ENCODE measurements at places on chromosomes 2 and 18.

DNA sequence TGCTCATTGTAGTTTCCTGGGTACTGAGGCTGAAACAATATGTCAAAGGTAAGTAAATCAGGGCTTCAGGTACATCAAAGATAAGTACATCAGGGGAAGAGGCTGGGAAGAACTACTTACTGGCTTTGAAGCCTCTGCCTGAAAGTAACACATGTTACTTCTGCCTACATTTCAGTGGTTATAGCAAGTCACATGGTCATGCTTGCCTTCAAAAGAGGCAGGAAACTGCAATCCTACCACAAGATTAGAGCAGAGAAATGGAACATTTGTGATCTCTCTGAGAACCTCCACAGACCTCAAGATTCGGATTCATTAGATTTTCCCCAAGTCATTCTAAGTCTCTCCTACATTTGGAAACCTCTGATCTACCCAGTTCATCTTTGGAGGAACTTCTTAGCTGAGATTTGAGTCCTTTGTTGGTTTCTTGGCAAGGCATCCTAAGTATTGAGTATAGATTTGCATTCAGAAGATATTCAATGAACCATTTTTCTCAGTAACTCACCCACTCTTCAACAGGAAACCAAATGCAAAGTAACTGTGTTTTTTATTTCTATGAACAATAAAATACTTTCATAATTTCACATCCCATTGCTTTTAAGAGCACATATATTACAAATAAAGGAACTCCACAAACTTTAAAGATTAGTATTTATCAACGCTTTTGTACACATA, 48.5 kb upstream of the CCDC195 start:
- no peak for DNase-seq

- DNase-seq: no peak
These were observed 402.5 kb upstream of the DDX18 start for GRCh38 chr2:117411983-117412382.

DNA sequence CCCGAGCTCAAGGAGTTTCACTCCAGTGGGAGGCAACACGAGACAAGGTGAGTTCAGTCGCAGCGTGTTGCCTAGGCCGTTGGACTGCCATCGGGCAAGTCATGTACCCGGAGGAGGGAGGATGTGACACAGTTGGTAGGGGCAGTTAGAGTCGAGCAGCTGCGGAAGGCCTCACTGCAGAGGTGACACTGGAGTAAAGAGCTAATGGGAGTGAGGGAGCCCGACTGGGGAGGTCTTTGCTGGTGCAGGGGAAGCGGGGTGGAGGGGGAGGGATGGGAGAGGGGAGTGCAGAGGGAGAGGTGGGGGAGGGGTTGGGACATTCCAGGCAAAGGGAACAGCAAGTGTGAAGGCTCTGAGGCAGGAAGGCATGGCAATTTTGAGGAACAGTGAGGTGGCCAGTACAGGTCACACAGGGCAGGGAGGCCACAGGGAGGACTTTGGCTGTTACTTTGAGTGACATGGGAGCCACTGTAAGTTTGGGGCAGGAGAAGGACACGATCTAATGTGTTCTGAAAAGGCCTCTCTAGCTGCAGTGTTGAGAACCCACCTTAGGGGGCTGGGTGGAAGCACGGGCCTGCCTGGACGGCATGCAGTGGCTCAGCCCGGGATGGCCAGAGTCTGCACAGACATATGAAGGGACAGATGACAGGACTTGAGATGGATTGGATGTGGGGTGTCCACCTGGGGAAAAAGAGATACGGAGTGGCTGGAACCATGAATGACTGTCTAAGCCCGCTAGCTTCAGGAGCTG, 61.1 kb downstream of the KCNF1 start:
- DNase-seq: no peak

DNA sequence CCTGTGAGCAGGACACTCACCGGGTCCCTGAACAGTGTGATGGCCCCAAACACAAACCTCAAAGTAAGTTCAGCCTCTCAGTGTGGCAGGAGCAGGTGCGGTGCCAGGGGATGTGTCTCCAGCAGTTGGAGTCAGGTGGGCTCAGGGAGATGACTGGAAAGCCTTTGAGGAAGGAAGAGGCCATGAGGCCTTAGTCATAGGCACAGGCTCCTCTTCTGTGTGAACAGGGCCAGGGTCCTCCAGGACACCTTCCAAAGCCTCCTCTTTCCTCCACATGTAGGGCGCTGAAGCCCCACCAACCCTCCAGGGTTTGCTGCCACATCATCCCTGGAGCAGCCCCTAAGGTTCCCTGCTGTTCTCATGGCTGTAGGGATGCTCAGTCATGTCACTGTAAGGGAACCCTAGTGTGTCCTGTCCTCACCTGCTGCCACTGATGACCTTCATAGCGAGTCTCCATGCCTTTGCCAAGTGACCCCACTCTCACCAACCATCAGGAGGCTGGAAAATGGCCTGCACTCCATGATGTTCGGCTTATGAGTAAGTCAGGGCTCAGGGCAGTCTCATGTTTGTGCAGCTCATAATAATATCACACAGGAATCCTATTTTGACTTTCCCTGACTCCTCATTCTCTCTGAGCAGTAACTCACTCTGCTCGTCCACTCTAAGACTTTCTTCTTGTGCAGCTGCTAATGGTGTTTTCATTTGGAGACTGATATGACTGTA, 1152.9 kb downstream of the RPIA start:
- DNase-seq: no peak

DNA sequence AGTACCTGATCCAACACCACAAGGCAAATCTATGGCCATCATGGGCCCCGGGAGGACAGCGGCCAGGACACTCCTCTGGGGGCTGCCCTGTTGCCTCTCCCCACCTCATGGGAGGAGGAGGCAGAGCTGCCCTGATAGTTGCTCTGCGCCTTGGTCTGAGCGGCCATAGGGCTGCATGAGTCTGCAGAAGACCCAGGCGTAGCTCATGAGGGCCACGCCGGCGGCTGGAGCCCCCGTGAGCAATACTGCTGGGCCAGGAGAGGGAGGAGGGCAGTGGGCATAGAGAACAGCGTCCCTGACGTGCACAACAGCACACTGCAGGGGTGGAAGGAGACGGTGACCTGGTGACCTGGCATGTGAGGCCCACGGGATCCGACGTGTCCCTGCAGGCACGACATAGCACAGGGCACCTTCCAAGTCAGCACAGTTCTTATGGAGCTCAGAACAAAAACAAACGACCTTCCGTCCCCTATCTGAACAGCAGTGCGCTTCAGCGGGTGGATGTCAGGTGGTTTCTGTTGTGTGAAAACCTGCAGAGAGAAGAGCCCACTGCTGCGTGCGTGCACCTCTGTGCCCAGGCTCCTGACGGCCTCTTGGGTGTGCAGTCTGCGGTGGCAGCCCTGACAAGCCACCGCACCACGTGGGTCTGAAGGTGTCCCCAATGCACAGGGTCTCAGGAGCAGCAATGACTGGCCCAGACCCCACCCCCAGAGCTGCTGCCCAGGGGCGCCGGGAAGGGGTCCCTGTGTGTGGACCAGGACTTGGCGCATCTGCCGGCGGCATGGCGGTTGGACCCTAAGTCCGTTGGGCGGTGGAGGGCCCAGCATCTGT, 13.0 kb downstream of the STK25 start:
- no peak for DNase-seq

- no peak for DNase-seq
These were observed 469.7 kb upstream of the FANCL start for GRCh38 chr2:58710795-58711279.

DNA sequence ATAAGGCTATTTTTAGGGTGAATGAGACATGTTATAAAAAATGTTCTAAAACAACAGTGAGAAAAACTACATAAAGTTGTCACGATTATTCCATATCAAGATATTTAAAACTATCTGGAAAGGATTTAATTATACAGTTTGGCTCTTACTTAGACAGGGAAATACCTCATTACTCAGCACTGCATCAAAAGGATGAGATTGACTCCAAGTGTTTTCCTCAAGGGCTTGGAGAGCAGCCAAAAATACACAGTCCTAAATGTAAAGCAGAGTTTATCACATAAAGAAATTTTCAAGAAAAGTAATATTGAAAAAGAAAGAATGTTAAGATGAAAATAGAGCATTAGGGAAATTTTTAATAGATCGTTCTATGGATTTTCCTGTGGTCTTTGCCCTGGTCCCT, 285.5 kb upstream of the NETO1 start:
- no peak for DNase-seq

GRCh38 chr2:156077041-156077742, 255.3 kb downstream of the NR4A2 start:
- DNase-seq: no peak

DNA sequence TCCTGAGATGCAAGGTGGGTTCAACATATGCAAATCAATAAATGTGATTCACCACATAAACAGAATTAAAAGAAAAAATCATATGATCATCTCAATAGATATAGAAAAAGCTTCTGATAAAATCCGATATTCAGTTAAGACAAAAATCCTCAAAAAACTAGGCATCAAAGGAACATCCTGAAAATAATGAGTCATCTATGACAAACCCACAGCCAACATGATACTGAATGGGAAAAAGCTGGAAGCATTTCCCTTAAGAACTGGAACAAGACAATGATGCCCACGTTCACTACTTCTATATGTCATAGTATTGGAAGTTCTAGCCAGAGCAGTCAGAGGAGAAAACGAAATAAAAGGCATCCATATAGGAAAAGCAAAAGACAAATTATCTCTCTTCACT, 80.4 kb downstream of the MYO3B start:
- DNase-seq: no peak

GRCh38 chr18:42931491-42931890, 184.0 kb downstream of the RIT2 start:
- DNase-seq: no peak

GRCh38 chr2:29215073-29215472, 99.9 kb downstream of the CLIP4 start:
- DNase-seq: no peak

DNA sequence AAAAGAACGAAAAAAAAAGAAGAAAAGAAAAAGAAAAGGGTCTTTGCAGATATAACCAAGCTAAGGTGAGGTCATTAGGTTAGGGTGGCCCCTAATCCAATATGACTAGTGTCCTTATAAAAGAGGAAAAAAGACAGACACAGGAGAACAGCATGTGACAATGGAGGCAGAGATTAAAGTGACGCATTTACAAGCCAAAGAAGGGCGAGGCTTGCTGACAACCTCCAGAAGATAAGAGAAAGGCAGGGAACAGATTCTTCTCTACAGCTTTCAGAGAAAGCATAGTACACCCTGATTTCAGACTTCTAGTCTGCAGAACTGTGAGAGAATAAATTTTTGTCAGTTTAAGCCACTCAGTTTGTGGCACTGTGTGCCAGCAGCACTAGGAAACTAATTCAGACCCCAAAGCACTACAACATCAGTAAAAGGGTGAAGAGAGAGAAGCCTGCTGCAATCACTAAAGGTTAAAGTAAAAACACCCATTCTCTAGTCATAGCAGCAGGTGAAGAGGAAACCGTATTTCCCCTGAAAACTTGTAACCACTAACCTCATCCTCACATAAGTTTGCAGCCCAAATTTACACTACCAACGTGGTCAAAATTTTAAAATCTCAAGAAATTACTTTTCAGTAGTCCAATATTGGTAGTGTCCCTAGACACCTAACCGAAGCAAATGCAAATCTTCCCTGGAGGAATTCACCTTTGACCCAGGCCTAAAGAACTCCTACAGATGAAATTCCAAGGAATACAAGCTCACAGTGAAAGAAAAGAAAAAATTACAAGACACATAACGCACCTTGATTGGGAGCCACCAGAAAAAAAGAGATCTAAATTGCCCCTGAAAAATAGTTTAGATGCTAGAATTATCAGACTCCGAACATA, 17.5 kb downstream of the REEP1 start:
- DNase-seq: no peak

DNA sequence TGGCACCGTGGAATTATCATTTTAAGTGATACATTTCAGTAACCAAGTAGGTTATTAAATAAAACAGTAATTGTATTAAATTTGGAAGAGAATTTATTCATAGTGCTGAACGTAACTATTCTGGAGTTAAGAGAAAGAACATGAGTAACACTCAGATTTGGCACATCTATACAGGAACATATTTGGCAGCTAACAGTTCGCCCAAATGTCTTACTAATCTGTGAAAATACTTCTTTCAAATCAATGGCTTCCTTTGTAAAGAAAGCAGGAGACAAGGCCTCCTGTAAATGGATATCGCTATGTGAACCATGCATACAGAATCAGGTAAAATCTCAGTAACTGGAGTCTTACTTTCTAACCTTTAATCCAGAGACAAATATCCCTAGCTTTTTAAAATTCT, 64.4 kb downstream of the ZNF516 start:
- DNase-seq: no peak

All from activated CD4-positive, alpha-beta memory T cell treated with anti-CD3 and anti-CD28 coated beads for 36 hours (primary cell).